ENCODE measurements at places on chromosomes 5 and 9. TPM values are rescaled to one million over a fixed set of nuclear protein-coding genes. Genes with fewer than 3 reads are reported as not detected.

PCDHGA10 gene
- polyA plus RNA-seq, result not detected

ROR2 gene
- polyA plus RNA-seq, result not detected

ALDH1B1 gene
- polyA plus RNA-seq, result 8.8 TPM

SEC61B gene
- 440 TPM for polyA plus RNA-seq

TRPM6 gene
- polyA plus RNA-seq, result not detected

- DNase-seq, result no peak
- no peaks in the 10 kb centered on the region for H3K36me3 ChIP-seq
- no peak overlapping the region for H3K27ac ChIP-seq
These were observed 156.9 kb downstream of the UNC13B start for GRCh38 chr9:35318741-35319140.

DNA sequence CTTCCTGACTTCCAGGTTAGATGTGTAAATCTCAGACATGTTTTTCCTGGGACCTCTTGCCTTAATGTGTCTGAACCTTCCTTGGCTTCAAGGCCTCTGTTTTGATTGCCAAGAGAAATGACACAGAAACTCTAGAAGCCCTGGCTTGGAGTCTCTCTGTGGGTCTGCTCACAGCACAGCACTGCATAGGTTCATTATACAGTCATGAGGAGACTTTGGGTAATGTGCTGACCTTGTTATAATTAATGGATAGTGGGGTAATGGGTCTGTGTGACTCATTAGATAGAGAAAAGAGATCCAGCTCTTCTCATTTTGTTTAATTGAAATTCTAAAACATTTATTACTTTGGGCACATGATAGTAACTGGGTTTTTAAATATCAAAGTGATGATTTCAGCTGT is 175.8 kb upstream of the GLRA1 start:
- H3K27me3 ChIP-seq, result peaks cover 2% of the 10 kb centered on the region
- H3K4me1 ChIP-seq, result no peaks in the 10 kb centered on the region
- no peak overlapping the region for H3K4me3 ChIP-seq
- H3K36me3 ChIP-seq, result no peaks in the 10 kb centered on the region
- H3K27ac ChIP-seq, result no peak overlapping the region

- no peaks in the 10 kb centered on the region for H3K4me1 ChIP-seq
- H3K27me3 ChIP-seq, result peaks cover 5% of the 10 kb centered on the region
- DNase-seq, result no peak
- no peaks in the 10 kb centered on the region for H3K36me3 ChIP-seq
- no peak overlapping the region for H3K27ac ChIP-seq
These were observed 219.5 kb upstream of the TMEM161B start for GRCh38 chr5:88488130-88488529.

DNA sequence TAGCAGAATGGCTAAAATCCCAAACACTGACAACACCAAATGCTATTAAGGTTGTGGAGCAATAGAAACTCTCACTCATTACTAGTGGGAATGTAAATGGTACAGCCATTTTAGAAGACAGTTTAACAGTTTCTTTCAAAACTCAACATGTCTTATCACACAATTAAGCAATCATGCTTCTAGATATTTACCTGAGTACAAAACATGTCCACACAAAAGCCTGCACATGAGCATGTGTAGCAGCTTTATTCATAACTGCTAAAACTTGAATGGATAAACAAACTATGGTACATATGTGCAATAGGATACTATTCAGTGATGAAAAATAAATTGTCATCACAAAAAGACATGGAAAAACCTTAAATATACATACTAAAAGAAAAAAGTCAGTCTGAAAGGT is 31.5 kb downstream of the SLC25A46 start:
- H3K4me1 ChIP-seq, result no peaks in the 10 kb centered on the region
- DNase-seq, result no peak
- no peak overlapping the region for H3K4me3 ChIP-seq
- no peak overlapping the region for H3K27ac ChIP-seq

- H3K27me3 ChIP-seq, result no peaks in the 10 kb centered on the region
- H3K27ac ChIP-seq, result peak overlapping the region; percentile 80
- DNase-seq, result peak; percentile 56
- peak overlapping the region; percentile 68 for H3K4me3 ChIP-seq
- H3K36me3 ChIP-seq, result no peaks in the 10 kb centered on the region
- H3K4me1 ChIP-seq, result peaks cover 54% of the 10 kb centered on the region
These were observed 146.2 kb upstream of the RASA1 start for GRCh38 chr5:87121304-87122150.

GRCh38 chr5:74153255-74153790 is 487.2 kb downstream of the ENC1 start:
- no peaks in the 10 kb centered on the region for H3K36me3 ChIP-seq
- peaks cover 5% of the 10 kb centered on the region for H3K27me3 ChIP-seq
- no peak for DNase-seq
- H3K4me3 ChIP-seq, result no peak overlapping the region
- no peak overlapping the region for H3K27ac ChIP-seq
- no peaks in the 10 kb centered on the region for H3K4me1 ChIP-seq

DNA sequence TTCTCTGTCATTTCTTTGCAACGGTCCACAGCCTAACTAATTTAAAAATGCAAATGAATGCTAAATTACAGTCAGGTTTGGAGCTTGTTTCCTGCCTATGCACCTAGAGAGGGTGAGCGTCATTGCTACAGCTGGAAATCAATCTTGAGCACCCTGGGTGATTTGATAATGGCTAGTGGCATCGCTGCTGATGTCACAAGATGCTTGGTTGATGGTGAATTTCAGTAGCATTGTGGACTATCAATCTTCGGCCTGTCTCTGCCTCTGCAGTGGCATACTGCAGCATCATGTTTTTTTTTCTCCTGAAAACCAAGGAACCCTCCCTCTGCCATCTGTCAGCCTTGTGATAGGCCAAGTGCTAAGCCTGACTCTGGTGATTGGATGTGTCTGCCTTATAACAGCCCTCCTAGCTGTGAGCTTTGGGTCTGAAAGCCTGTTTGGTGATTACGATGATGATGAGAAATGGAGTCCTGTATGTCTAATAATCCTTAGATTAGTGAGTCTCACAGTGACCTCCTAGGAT is 75.3 kb downstream of the NMUR2 start:
- no peak overlapping the region for H3K4me3 ChIP-seq
- no peaks in the 10 kb centered on the region for H3K36me3 ChIP-seq
- DNase-seq, result no peak
- H3K27me3 ChIP-seq, result peaks cover 5% of the 10 kb centered on the region
- H3K27ac ChIP-seq, result no peak overlapping the region
- no peaks in the 10 kb centered on the region for H3K4me1 ChIP-seq

- H3K4me1 ChIP-seq, result no peaks in the 10 kb centered on the region
- H3K27me3 ChIP-seq, result no peaks in the 10 kb centered on the region
- no peak for DNase-seq
- no peak overlapping the region for H3K4me3 ChIP-seq
- no peak overlapping the region for H3K27ac ChIP-seq
These were observed 123.5 kb upstream of the TARS1 start for GRCh38 chr5:33317271-33317670.

- H3K27ac ChIP-seq, result no peak overlapping the region
- no peaks in the 10 kb centered on the region for H3K36me3 ChIP-seq
- H3K4me1 ChIP-seq, result peaks cover 5% of the 10 kb centered on the region
- H3K27me3 ChIP-seq, result no peaks in the 10 kb centered on the region
These were observed 59.4 kb upstream of the CAST start for GRCh38 chr5:96602776-96603175.

DNA sequence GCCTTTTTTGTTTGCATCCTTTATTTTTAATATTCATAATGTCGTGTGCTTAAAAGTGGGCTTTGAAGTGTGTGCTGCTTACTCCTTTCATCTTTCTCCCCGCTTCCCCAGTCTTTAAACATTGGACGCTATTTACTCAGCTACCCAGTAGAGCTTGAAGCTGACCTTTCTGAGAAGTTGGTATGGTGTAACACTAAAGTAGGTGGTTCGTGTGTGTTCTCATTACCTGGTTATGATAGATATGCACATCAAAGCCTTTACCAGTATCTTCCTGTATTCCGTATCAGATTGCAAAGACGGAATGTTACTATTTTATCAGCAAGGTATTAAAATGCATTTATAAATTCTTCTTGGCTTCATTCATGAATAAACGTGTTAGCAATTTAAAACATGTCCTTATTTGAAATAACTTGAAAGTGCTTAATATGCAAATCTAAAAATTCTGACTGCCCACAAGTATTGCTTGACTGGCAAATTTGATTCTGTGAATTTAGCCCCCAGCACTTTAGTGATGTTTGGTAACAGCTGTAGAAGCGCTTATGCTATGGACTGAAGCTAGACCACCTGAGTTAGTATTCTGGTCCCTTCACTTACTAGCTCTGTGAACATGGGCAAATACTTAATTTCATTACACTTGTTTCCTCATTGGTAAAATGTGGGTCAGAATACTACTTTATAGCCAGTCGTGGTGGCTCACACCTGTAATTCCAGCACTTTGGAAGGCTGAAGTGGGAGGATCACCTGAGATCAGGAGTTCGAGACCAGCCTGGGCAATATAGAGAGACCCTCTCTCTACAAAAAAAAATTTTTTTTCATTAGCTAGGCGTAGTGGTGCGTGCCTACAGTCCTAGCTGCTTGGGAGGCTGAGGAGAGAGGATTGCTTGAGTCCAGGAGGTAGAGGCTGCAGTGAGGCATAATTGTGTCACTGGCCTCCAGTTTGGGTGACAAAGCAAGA is 1.7 kb downstream of the RRAGA start:
- DNase-seq, result no peak
- peak overlapping the region; percentile 99 for H3K27ac ChIP-seq
- peaks cover under 1% of the 10 kb centered on the region for H3K36me3 ChIP-seq
- H3K27me3 ChIP-seq, result peaks cover 12% of the 10 kb centered on the region

DNA sequence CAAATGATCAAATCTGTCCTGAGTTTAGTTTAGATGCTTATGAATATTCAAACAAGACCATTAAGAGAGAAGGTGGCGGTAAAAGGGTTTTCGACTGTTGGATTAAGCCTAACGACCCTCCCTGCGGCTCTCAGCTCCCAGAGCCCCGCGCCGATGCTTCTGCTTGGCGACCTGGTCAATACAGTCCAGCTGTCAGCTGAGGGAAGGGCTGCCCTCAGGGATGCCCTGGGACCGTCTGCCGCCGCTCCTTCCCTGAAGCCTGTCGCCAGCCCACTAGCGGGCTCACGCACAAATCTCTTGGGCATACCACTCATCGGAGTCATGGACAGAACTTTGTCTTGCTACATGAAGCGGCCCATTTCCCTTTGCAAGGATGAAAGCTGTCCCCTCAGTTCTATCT is 136.6 kb upstream of the RAPGEF1 start:
- H3K4me3 ChIP-seq, result no peak overlapping the region
- peaks cover 5% of the 10 kb centered on the region for H3K27me3 ChIP-seq
- H3K27ac ChIP-seq, result no peak overlapping the region
- peaks cover 20% of the 10 kb centered on the region for H3K4me1 ChIP-seq

DNA sequence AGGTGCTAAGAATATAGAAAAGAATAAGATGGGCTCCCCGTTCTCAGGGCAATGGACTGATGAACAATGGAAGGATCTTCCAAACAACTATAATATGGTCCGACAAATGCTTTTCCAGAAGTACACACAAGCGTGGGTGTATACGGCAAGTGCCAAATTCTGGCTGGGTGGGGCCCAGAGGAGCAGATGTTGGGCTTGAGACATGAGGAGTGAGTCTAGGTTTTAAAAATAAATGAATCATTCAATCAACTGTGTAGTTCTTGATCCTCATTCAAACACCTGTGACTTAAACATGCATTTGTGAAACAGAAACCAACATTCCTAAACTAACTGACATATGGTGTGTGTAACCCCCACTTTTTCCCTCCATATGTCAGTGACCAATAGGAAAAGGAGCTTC is 47.9 kb downstream of the MFAP3 start:
- H3K27ac ChIP-seq, result no peak overlapping the region
- no peaks in the 10 kb centered on the region for H3K36me3 ChIP-seq
- DNase-seq, result no peak
- H3K4me1 ChIP-seq, result no peaks in the 10 kb centered on the region
- no peak overlapping the region for H3K4me3 ChIP-seq
- peaks cover 3% of the 10 kb centered on the region for H3K27me3 ChIP-seq

- no peaks in the 10 kb centered on the region for H3K36me3 ChIP-seq
- DNase-seq, result no peak
- H3K27ac ChIP-seq, result no peak overlapping the region
- no peak overlapping the region for H3K4me3 ChIP-seq
- peaks cover 6% of the 10 kb centered on the region for H3K4me1 ChIP-seq
These were observed 93.5 kb downstream of the DAP start for GRCh38 chr5:10667431-10668057.

DNA sequence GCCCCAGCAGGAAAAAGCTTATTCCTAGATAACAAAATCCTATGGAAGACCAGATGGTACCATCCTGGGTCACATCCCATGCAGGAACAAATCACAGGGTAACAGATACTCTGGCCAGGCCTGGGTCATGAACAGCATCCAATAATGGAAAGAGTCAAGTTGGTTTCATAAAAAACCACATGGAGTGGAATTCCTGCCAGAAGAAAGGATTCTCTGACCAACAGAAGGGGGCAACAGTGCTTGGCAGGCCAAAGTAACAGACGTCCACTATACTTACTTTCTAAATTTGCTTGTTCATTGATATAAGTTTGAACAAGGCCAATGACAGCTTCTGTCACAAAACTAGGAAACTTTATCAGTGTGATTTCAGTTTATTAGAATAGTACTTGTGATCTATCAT is 273.5 kb downstream of the ARRDC3 start:
- DNase-seq, result no peak
- peaks cover 2% of the 10 kb centered on the region for H3K4me1 ChIP-seq
- H3K27ac ChIP-seq, result no peak overlapping the region
- H3K27me3 ChIP-seq, result no peaks in the 10 kb centered on the region
- no peaks in the 10 kb centered on the region for H3K36me3 ChIP-seq

GRCh38 chr9:74742792-74743730 is 144.7 kb downstream of the TRPM6 start:
- DNase-seq, result no peak
- no peaks in the 10 kb centered on the region for H3K36me3 ChIP-seq
- peaks cover 16% of the 10 kb centered on the region for H3K27me3 ChIP-seq
- H3K4me1 ChIP-seq, result no peaks in the 10 kb centered on the region

DNA sequence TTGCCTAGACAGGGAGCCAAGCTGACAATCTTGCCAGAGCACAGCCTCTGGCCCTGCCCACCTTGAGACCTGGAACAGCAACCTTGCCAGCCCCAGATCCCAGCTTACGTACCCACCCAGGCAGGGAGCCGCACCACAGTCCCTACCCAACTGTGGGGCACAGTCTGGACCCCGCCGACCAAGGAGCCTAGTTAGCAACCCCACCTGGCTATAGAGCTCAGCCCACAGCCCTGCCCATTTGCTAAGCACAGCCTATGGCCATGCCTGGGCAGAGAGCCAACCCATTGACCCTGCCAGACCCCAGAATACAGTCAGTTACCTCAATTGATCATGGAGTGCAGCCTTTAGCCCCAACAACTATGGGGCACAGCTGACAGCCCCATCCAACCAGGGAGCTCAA is 97.9 kb upstream of the SH3GL2 start:
- H3K27ac ChIP-seq, result no peak overlapping the region
- H3K4me3 ChIP-seq, result no peak overlapping the region
- no peaks in the 10 kb centered on the region for H3K4me1 ChIP-seq
- no peaks in the 10 kb centered on the region for H3K27me3 ChIP-seq
- no peak for DNase-seq

DNA sequence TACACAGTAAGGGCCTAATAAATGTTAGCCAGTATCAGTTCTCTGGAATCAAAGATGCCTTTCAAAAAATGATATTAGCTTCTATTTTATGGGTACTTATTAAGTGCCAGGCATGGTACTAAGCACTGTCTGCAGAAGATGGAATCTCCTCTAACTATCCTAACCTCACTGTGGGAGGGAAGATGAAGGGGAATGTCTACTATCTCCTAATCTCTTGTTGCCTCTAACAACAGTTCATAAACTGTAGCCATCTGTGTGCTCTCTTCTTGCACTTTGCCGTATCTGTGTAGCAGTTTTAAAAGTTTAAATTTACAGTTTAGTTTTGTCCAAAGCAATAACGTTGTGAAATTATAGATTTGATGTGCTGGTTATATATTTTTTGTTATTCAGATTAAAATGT is 99.6 kb upstream of the CCDC112 start:
- peaks cover 2% of the 10 kb centered on the region for H3K27me3 ChIP-seq
- no peaks in the 10 kb centered on the region for H3K36me3 ChIP-seq
- no peak for DNase-seq
- H3K4me3 ChIP-seq, result no peak overlapping the region

Data from immature natural killer cell (primary cell).